Stimulated activated CD8-positive, alpha-beta memory T cell treated with anti-CD3 and anti-CD28 coated beads, Interleukin-12 subunit alpha, Interleukin-12 subunit beta, amount 100 ng/mL, for 1 hour (primary cell): ENCODE measurements at places on chromosomes 2 and 18.

DNA sequence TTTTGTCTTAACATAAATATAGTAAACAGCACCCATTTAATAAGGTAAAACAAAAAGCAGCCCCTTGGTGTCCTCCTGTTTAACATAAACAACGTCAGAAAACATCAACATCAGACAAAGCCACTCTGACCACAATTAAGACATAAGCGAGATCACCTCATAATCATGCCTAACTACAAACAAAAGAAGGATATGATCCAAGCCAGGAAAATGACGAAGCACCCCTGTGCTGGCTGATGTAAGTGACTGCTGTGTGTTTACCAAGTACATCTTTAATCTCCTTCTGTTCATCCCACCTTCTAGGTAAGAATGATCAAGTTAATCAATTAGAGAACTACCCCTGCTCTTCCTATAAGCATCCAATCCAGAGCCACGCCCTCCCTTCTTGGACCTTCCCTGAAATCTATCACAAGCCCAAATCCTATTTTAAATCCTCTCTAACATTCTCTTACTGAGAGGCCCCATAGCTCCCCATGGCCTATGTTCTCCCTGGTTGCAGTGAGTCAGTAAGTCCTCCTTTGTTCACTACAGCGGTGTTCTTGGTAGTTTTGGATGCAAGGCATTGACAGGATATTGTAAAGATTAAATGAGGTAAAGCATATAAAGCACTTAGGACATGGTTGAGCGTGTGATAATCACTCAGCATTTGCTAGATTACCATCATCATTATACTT lies 424.2 kb downstream of the TSN start:
- DNase-seq: no peak

DNA sequence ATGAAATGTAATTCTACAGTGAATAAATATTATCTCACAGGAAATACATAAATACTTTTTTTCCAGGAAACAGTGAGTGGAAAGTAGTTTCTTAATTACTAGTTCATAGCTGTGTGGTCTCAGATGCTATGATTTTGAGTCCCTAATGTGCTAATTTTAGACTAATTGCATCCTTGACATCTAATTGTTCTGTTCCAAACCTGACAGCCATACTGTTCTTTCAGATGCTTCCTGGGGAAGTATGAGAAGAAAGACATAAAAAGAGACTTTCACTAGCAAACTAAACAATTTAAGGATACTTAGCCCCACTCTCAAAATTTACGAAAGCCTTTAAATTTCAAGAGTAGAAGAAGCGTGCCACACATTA lies 350.9 kb upstream of the CDH20 start:
- DNase-seq: no peak

DNA sequence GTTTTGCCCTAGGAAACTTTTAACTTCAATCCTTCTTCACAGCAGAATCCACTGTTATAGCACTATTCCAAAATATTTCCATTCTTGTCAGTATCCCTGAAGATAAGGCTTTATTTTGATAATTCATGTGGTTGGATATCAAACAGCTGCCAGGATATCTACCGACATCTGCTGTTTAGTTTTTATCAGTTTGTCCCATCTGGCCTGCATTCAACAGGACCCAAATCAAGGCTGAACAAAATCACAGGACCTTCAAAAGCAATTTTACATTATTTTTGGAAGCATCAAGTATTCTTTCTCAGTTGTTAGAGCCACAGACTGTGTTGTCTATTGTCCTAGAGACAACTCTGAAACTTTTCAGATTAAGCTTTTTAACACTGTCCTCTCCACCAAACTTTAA lies 429.0 kb upstream of the PIK3C3 start:
- no peak for DNase-seq

DNA sequence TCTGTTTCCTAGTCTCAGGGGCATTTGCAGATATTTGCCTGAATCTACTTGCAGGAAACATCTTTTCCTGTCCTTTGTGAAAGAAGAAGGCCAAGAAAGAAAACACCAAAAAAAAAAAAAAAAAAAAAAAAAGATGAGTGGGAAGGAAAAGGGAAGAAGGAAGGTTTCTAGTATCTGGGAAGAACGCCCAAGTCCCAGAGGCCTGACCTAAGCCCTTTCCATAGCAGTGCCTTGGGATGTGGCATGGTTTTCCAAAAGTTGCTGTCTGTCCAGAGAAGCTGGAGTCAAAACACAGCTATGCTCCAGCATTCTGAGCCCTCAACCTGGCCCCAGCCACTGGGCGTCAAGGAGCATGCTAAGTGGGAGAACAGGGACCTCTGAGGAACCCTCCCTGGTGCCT lies 123.5 kb downstream of the INHBB start:
- DNase-seq: no peak

- no peak for DNase-seq
These were observed 119.9 kb upstream of the TEX51 start for GRCh38 chr2:126778561-126779501.

DNA sequence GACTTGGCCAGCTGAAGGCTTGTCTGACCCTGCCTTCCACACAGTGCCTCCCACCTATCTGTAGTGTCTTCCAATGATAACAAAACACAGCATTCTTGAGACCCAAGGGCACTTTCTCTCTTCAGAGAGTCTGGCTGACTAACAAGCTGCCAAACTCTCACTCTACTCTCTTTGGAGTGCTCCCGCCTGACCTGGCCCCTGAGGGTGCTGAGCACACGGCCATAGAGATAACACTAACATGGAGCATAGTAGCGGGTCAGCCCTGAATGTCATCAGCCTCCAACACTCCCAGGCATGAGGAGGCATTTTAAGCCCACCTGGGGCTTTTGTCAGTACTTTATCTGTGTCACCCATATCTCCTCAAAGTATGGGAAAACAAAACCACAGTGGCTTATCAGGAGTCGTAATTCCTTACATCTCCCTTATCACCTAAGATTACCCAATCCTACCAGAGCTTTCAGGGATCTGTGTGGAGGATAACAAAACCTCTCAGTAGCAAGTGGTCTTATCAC lies 160.3 kb upstream of the TCF4 start:
- no peak for DNase-seq

DNA sequence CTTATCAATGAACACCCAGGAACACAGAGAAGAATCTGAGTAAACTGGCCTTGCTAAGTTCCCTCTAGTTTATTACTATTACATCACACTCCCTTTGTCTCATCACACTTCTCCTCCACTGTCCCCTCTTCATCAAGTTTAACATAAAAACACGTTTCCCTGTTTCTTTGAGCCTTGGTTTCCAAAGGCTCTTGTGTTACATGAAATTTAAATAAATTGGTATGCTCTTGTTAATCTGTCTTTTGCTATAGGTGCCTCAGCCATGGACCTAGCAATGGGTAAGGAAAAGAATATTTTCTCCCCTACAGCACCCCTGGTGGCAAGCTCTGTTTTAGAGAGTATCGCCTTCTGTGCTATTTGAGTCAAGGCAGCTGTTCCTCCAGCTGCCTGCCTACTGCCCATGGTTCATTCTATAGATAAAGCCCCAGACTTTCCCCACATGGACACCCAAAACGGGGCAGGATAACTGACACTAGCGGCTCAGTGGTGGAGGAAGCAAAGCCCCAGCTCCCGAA lies 31.8 kb downstream of the TGIF1 start:
- no peak for DNase-seq

- DNase-seq: no peak
These were observed 117.7 kb downstream of the GREB1L start for GRCh38 chr18:21359746-21360145.

DNA sequence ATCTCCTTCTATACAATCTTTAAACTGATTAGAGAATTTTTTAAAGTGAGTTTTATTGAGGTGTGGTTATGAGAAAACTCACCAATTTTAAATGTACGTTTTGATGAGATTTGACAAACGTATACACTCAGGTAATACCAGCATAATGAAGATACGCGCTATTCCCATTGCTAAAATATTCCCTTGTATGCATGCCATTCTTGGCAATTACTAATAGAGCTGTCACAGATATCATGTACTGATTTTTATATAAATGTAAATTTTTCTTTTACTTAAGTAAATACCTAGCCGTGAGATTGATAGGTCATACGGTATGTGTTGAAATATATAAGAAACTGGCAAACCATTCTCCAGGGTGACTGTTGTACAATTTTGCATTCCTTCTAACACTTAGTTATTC lies 384.7 kb downstream of the PTH2R start:
- no peak for DNase-seq

- DNase-seq: no peak
These were observed 9.0 kb downstream of the TBR1 start for GRCh38 chr2:161424891-161425727.

GRCh38 chr2:75844651-75845050 lies 133.9 kb upstream of the GCFC2 start:
- DNase-seq: no peak

DNA sequence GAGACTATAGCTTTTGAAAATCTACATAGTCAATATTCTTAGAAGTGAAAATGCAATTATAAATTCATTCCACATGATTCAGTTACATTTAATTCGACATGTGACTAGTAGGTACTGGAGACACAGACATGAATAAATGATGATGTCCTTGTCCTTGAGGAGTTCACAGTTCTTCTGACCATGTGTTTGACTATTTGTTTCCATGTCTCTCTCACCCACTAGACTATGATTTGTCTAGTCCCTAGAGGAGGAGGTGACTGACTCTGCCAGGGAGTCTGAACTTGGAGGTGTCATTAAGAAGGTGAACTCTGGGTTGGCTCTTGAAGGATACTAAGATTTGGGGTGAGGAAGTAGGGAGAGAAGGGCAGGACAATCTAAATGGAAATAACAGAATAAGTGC lies 20.7 kb upstream of the UGP2 start:
- DNase-seq: no peak

DNA sequence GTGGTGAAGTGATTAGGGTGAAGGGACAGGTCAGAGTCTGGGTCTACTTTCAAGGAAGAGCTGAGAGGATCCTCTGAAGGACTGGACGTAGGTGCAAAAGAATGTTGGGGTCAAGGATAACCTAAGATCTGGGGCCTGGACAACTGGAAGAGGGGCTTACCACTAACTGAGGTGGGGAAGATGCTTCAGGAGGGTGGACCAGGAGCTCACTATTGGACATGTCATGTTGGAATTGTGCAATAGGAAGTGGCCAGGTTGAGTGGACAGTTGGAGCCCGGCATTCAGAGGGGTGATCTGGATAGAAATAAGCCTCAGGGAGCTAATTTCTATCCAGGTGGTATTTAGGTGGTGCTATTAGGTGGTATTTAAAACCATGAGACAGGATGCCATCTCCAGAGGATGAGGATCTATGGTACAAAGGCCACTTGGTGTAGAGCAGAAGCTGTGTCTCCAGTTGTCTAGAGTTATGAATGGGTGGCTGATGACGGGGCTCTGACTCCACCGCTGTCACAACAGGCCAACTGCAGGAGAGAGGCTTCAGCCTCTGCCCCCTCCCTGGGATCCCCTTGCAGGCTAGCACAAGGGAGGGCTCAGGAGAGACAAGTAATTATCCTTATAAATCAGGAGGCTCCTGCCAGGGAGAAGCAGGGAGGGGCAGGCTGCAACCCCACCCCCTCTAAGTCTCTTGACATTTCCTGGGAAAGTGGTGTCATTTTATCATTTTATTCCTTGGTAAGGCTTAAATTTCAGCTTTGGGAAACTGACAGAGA lies 158.0 kb downstream of the SMAD7 start:
- no peak for DNase-seq

DNA sequence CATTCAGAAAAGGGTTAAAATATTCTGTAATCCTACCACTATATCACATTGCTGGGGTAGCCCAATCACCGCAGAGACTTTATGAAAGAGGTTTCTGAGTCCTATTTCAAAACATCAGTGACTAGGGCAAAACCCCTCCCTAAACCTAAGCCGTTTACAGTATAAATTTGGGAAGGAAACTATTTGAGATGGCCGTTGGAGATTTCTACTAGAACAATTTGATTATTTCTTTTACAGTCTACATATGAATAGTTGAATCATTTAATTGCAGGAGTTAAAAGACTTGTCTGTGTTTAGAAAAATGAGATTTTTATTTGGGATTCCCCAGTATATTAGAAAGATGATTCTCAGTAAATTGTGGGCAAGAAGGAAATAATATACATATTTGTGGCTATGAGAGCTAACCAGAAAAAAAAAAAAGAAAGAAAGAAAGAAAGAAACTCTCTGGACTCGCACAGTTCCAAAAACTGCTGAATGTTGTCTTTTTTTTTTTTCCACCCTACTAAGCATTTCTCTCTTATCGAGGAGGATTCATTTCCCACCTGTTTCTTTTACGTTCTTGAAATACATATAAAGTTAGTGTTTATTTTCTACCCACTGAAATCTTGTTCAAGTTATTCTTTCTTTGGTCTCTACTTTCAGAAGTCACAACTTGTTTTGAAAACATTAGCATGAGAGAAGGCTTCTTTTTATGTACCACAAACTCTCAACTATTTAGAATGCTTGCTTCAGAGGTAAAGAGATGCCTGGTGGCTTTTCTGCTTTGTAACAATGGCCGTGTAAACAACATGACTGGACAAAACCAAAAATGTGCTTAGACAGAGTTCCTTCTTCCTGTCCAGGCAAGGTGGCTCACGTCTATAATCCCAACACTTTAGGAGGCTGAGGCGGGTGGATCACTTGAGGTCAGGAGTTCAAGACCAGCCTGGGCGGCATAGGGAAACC lies 65.9 kb downstream of the BCL2 start:
- no peak for DNase-seq

DNA sequence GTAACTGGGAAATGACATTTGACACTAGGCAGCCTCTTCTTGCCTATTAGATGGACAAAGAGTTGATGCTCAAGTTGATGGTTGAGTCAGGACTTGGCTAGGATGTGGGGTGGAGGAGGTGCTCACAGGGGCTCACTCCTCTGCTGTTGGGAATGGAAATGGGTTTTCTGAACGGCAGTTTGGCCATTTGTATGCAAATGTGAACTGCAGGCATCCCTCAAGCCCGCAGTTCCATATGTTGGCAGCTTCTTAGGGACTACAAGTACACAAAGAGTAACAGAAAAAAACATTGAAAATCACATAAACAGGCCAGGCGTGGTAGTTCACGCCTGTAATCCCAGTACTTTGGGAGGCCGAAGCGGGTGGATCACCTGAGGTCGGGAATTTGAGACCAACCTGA lies 80.8 kb downstream of the INPP5D start:
- no peak for DNase-seq

DNA sequence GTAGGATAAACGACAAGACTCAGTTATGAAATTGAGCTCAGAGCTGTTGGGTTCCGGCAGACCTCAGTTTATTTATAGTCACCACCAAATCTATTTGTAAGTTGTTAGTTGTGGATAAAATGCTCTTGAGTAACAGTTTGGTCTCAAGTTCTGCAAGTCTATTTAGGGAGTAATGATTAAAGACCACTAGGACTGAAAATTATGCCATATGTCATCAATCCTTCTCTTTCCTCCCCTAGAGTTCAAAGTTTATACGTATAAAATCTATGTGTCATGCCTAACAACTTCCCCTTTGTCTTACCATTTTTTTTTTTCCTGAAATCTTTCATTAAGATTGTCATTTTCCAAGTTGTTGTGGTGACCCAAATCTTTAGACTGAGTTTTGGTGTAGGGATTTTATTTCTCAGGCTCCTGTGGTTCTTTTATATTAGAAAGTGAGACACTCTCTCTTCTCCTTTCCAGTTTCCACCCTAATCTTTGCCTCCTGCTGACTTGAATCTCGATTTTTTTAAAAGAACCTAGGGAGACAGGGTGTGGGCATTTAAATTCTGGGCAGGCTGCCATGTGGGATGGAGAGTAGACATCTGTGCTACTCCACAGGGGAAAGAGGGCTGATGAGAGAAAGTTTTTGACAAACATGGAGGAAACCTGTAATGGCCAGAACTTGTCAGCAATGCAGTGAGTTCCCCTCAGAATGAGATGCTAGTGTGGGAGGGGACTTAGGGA lies 51.0 kb downstream of the LAMA3 start:
- DNase-seq: no peak
